ENCODE measurements at places on chromosomes 3 and 15.

DNA sequence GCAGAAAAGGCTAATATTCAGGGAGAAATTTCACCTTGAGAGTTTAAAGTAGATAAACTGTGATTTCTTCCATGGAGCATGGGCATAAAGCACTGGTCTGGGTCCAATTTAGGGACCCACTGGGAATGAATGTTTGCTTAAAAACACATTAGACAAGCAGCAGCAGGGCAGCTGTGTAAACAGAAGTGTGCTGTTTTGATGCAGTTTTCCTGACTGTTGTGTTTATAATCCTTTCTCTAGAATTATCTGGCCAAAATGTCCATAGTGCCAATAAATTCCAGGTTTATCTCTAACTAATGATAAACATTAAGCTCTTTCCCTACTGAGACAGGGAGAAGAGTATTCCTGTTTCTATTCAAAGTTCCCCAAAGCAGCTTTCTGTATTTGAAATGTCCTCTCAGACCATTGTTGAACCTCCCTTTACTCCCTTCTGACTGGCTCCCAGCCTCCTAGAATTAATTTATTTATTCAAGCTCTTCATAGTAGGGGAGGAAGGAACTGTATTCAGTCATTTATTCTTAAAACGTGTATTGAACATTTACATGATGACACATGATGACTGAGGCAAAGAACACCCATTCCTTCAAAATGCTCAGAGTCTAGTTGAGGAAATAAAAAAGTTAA lies 7.0 kb upstream of the TM4SF18 start:
- DNase-seq, result no peak

- no peak for DNase-seq
These were observed 42.3 kb upstream of the VGLL3 start for GRCh38 chr3:87033205-87033604.

- no peak for DNase-seq
These were observed 52.4 kb downstream of the CHL1 start for GRCh38 chr3:248864-249520.

GRCh38 chr3:191682961-191683360 lies 222.0 kb downstream of the PYDC2 start:
- no peak for DNase-seq

- DNase-seq, result no peak
These were observed 11.9 kb downstream of the RAP2B start for GRCh38 chr3:153173758-153174516.

- DNase-seq, result no peak
These were observed 11.1 kb downstream of the REC114 start for GRCh38 chr15:73454096-73454495.

- DNase-seq, result no peak
These were observed 651 bp downstream of the UBA3 start for GRCh38 chr3:69079269-69080159.

Measured in stimulated activated CD4-positive, alpha-beta T cell treated with anti-CD3 and anti-CD28 coated beads, Interleukin-15, amount 100 ng/mL, for 1 hour (primary cell).